Right ventricle myocardium superior (tissue), 1 donor: ENCODE measurements at places on chromosomes 7 and 10. TPM values are rescaled to one million over a fixed set of nuclear protein-coding genes. Genes with fewer than 3 reads are reported as not detected.

DNA sequence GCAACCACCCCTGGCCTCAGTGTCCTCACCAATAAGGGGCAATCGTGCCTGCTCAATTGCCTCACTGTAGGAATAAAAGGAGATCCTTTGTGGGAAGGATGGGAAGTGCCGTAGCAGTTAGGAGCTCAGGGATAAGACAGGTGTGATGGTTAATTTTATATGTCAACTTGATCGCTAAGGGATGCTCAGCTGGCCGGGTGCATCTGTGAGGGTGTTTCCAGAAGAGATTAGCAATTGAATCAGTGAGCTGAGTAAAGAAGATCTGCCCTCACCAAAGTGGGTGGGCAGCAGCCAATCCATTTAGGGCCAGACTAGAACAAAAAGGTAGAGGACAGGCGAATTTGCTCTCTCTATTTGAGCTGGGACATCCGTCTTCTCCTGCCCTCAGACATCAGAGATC, 46.3 kb downstream of the BUB3 start:
- DNase-seq, result no peak

DNA sequence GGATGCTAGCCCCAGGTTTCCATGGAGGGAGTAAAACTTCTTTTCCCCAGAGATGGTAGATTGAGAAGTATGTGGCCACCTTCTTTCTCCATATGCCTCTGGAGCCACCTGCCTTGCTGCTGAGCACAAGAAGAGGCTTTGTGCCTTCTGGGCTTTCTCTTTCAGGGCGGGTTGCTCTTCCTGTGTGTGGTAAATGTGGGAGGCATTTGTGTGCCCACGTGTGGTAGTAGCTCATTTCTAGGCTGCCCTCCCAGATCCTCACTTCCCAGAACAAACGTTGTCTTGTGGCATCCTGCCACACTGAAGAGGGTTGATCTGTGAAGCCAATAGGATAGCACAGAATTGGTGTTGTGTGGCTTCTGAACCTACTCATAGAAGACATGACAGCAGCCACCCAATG, 342.0 kb upstream of the PODXL start:
- DNase-seq, result no peak

The ACTL6B gene
- not detected for total RNA-seq

DNA sequence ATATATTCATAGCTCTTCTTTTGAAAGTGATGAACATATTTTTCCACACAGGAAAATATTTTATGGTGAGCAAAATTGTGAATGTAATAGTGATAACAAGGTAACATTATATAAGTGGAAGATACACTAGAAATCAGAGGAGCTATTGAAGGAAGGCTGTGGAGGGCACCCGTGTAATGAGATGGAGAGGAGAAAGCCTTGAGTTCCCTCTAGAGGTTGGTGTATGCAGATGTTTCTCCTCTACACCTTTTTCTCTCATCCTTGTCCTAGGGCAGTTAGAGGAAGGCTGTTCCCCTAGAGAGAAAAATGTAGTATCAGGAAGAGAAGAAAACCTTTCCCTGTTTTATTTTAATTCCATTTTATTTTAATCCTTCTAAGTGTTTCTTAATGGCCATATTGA, 54.6 kb upstream of the NRG3 start:
- no peak for DNase-seq

DNA sequence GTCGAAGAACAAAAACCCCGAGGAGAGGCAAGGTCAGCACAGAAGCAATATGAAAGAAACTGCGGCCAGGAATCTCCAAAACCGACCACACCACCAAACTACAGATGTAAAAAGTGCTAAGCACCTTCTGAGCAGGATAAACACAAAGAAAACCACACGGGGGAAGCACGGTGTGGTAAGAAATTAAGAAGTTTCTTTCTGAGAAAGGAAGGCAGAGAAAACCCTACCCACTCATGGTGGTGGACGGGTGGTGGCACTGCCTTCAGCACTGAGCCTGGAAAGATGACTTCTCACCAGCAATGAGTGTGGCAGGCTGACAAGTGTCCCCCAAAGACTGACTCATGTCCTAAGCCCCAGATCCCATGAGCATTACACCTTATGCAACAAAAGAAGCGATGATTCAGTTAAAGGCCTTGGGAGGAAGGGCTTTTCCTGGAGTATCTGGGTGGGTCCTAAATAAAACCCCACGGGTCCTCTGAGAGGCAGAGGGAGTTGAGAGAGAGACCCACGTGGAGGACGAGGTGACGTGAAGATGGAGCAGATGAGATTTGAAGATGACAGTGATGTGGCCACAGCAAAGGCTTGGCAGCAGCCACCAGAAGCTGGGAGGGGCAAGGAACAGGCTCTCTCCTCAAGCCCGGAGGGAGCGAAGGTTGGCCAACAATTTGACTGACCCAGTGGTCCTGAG, 124.9 kb downstream of the DLG5 start:
- no peak for DNase-seq

DNA sequence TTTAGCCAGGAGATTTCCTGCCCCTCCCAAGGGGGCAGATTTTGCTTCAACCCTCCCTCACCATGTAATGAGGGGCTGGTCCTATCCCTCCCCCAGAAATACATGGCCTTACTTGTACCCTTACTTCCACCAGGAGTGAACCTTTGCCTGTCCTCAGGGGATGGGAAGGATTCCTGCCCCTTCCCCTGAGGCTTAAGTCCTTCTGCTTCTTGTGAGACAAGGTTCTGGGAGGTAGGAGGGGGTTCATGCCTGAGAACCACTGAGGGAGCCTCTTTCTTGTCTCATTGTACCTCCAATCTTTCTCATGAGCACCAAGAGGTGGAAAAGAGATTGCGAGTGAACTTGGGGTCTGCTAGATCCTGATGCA, 19.5 kb upstream of the MUC3A start:
- DNase-seq, result no peak

DNA sequence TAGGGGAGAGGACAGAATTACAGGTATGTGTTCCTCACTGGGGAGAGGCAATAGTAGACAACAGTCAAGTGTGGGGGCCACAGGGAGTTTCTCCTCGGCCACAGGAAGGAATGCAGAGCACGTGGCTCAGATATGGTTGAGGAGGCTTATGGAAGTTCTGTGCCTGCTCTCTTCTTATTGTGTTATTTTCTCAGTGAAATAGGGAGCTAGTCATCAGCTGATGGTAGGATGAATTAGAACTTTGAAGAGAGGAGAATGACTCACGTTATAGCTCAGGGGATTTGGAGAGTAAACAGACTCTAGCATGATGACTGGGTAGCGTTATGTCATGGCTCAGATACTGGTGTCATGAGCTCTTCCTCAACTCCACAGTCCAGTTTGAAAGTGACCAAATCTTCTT, 308.3 kb upstream of the IGFBP3 start:
- DNase-seq, result no peak

DNA sequence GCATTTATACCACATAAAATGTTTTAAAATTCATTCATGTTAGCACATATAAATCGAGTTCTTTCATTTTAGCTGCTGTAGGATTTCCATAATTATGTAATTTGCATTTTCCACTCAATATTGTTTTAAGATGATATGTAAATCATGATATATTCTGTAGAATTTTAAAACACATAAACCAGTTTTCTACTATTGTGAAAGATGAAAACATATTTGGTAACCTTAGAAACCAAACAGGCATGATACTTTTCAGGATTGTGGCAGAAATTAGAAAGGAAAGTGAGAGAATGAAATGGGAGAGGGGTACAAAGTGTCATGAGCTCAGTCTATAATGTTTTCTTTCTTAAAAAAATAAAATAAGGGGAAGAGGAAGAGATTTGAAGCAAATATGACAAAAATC, 269.3 kb downstream of the PPP1R3A start:
- DNase-seq, result no peak
